ENCODE measurements at places on chromosomes 5 and 9.
A peak's percentile ranks its signal among the peaks of the same experiment; 100 is the strongest.

DNA sequence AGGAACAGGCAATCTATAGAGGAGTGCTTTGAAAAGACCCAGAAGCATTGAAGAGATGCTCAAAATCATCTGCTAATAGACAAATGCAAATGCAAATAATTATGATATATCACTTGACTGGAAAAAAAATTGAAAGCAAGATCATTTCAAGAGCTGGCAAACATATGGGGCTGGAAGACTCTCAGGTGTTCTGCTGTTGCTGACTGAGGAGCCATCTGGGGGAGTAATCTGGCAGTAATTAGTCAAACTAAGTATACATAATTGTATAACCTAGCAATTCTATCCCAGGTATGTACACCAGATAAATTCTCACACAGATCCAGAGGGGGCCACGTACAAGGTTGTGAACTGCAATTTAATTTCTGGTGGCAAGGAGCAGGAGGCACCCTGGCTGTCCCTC, 4.6 kb upstream of the HMHB1 start:
- DNase-seq = no peak

- no peak for DNase-seq
These were observed 3.1 kb downstream of the PJA2 start for GRCh38 chr5:109406719-109407118.

DNA sequence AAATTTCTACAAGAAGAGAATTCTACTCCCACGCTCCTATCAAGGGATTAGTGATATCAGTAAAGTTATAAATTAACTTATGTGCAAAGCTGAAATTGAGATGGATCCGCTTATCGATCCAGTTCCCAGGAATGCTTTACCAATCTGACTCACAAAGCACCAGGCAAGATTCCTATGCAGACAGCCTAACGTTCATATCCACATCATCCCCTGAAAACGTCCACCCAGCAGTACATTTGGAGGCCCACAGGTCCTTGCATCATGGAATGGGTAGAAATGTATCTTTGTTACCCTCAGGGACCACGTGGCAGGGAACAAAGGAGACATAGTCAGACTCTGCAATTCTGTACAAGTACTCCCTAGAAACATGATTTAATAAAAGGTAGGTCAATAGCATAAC, 147.4 kb downstream of the ESM1 start:
- no peak for DNase-seq

DNA sequence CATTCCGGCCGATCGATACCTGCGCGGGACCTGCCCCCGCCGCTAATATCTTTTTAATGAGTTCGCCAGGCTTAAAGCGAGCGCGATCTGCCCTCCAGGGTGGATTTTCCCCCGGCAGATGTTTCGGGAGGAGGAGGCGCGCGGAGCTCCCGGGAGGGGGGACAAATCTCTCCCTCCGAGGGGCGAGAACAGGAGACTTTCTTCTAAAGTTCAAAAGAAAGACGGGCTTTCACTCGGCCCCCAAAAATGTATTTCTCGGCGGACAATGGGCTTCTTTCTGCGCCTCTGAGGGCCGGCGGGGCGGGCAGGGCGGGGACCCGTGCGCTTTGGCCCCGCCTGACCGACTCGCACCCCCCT, 4.1 kb upstream of the PRDM12 start:
- no peak for DNase-seq

GRCh38 chr9:129895376-129896268, 60.4 kb downstream of the USP20 start:
- no peak for DNase-seq

DNA sequence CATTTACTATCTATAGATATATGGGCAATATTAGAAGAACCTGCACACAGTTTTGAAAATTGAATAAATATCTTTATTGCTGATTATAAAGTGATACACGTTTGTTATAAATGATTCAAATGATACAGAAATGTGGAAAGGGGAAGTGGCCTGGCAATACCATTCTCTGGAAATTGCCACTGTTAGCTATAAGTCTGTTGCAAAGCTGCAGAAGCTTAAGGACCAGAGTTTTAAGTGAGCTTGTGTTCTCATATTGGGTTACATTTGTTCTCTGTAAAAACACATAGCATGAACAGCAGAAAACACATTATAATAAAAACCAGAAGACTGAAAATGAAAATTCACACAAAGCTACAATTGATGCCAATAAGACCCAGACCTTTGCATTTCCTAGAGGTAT, 59.6 kb downstream of the RASGRF2 start:
- DNase-seq = no peak

DNA sequence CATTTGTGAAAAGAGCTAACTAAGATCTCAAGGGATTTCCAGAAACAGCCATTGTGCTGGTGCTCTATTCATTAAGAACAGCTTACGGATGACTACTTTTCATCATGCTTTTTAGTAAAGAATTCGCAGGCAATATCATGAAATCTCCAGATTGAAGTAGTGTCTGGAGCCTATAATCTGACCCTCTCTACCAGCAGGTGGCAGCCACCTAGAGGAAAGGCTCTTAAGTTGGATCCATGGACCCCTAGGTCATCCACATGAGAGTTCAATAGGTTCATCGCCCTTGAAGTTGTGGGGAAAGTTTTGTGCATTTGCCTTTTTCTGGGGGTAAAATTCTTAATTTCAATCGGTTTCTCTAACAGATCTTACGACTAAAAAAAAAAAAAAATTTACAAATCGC, 82.3 kb downstream of the SLC1A3 start:
- DNase-seq = peak; percentile 45

DNA sequence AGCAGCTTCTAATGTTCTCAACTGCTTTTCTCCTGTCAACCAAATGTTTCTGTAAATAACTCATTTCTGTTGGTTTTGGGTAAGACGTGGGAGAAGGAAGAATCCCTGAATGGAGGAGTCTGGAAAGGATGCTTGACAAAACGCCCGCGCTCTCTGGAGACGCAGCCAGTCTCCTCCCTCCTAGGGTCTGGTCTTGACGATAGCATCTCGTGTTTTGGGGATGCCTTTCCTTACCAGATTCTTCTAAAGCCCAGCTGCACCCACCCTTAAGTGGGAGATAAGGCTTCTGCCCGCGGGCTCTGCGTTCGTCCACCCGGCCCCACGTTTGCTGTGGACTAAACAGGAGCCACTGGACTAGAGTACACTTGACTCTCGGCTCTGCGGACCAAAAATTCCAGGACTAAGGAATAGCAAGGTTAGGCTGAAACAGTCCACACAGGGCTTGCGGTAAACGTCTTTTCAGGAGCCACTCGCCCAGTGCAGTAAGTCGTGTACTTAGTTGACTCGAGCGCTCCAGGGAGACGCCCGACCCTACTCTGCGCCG, 491 bp upstream of the CTSL start:
- DNase-seq = peak; percentile 50

All from pons (tissue), 1 donor.